ENCODE measurements at places on chromosomes 5 and 9.

GRCh38 chr5:11801061-11801460 lies 103.2 kb downstream of the CTNND2 start:
- DNase-seq = no peak

- DNase-seq = no peak
Observed at GRCh38 chr5:79109527-79110492, 1.8 kb upstream of the BHMT start.

- no peak for DNase-seq
Observed at GRCh38 chr5:172707285-172708182, 63.5 kb downstream of the DUSP1 start.

GRCh38 chr5:73522989-73523388 lies 24.7 kb downstream of the BTF3 start:
- DNase-seq = no peak

- no peak for DNase-seq
Observed at GRCh38 chr9:100167176-100167575, 68.1 kb downstream of the INVS start.

- no peak for DNase-seq
Observed at GRCh38 chr9:133990366-133991213, 1.5 kb downstream of the VAV2 start.

GRCh38 chr5:6261256-6261655 lies 117.1 kb downstream of the MED10 start:
- no peak for DNase-seq

DNA sequence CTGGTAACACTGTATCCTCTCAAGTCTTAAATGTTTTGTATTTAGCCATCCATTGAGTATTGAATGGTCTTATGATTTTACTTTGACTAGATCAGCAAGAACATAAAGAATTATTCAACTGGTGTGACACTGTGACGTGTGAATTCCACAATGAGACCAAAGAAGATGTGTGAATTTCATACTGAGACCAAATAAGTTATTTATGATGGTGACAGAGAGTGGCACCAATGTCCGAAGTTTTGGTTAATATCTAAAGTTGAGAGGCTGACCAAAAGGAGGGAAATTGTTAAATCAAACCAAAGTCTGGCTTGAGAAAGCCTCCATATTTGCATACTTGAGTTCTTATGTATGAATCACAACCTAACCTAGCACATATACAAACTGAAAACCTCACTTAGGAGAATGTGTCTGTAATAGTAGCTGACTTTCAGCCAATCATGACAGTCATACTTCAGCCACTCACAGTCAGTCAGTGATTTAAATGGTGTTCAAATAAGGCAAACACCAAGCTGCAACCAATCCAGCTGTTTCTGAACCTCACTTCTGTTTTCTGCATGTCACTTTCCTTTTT lies 31.5 kb upstream of the FAM170A start:
- no peak for DNase-seq

DNA sequence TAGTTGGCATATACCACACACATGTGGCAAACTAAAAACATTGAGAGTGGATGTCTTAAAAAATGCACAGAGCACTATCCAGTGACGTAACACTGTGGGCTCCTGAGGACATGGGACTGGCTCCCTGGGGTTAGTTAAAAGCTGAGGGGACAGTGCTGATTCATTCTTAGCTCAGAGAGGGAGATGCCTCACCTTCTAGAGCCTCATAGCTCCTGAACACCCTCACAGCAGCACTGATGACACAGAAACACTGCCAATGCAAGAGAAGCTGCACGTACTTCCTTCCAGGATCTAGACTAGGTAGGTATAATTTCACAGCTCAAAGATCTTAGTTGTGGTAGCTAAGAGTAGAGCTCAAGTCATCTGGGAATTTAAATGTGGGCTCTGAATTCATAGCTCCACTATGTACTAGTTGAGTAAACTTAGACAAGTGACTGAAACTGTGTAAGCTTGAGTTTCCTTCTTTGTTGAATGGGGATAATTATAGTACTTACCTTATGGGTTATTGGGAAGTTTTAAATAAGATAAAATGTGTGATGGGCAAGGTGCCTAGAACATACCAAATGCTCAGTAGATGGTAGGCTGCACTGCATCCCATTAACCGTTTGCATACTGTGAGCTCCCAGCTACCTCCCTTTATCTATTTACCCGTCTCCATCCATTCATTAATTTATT lies 279.9 kb downstream of the ASTN2 start:
- DNase-seq = no peak

GRCh38 chr5:42772265-42772993 lies 15.8 kb downstream of the CCDC152 start:
- DNase-seq = no peak

Measured in hypothalamus (tissue), 51 donors.